ENCODE measurements at places on chromosomes 7 and 10. TPM values are rescaled to one million over a fixed set of nuclear protein-coding genes. Genes with fewer than 3 reads are reported as not detected.

Gene IL15RA
- total RNA-seq, result 47.7 TPM

- no peak for DNase-seq
Observed at GRCh38 chr7:128827248-128827958, 2.8 kb upstream of the FLNC start.

Gene OPN1SW
- not detected for total RNA-seq

GRCh38 chr7:130361681-130362080 lies 17.1 kb downstream of the CPA5 start:
- no peak for DNase-seq

DNA sequence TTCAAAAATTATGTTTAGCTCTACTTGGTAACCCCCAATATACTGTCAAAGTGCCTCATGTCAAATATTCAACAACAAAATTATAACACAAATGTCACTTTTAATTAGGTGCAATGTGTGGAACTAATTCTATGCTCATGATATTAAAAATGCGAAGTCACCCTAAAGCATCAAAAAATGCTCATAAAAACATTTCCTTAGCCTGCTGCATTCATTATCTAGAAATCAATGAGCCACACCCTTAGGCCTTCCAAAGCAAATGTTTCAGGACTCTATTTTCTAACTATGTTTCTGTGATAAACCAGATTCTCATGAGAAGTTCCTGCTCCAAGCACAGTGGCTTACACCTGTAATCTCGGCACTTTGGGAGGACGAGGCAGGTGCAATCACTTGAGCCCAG lies 75.0 kb upstream of the ANK3 start:
- DNase-seq, result no peak

DNA sequence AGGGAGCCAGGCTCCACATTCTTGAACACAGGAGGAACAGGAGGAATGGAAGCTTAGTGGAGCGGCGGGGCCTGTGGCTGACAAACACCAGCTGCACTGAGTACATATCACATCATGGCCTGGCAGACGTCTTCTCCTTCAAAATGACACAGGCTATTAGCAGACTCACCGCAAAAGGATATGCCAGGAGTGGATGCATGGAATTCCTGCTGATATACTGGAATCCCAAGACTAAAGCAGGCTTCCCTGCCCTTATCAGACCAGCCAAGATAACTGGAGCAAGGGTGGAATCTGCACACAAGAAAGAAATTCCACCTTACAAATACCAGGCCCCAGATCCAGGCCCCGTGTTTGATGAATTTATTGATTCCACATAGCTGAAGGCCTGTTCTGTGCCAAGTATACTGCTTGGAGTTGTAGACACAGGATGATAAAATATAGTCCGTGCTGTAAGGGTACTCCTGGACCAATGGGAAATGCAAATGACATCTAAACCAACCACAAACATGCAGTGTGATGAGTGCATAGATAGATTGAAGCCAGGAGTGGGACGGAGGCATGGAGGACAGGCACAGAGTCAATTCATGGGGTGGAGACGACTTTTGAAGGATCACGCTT lies 480.5 kb upstream of the ZMIZ1 start:
- no peak for DNase-seq

DNA sequence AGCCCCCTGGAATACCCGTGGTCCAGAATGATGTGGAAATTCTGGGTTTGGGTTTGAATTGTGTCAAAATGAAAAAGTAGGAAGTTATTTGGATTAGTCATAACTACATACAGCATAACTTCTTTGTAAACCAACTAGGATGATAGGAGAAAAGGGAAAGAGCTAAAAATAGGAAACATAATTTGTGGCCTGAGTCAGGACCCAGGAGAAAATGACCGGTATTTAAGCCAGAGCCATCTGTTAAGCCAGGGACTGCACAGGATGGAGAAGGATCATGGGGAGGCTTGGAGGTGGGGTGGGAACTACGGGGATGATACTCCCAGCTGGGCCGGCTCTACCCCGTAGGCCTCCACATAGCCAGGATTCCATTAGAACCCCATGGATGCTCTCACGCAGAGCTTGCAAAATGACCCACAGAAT lies 98.6 kb downstream of the MYOF start:
- no peak for DNase-seq

Gene FOXI2
- not detected for total RNA-seq

Gene NKX2-3
- not detected for total RNA-seq

- DNase-seq, result no peak
Observed at GRCh38 chr10:105656856-105657255, 1015.8 kb downstream of the SORCS3 start.

GRCh38 chr7:18894155-18894554 lies 223.3 kb downstream of the TWIST1 start:
- no peak for DNase-seq

Gene CALHM3
- not detected for total RNA-seq

Gene RADIL
- total RNA-seq, result 3.4 TPM

Gene LBX1
- not detected for total RNA-seq

DNA sequence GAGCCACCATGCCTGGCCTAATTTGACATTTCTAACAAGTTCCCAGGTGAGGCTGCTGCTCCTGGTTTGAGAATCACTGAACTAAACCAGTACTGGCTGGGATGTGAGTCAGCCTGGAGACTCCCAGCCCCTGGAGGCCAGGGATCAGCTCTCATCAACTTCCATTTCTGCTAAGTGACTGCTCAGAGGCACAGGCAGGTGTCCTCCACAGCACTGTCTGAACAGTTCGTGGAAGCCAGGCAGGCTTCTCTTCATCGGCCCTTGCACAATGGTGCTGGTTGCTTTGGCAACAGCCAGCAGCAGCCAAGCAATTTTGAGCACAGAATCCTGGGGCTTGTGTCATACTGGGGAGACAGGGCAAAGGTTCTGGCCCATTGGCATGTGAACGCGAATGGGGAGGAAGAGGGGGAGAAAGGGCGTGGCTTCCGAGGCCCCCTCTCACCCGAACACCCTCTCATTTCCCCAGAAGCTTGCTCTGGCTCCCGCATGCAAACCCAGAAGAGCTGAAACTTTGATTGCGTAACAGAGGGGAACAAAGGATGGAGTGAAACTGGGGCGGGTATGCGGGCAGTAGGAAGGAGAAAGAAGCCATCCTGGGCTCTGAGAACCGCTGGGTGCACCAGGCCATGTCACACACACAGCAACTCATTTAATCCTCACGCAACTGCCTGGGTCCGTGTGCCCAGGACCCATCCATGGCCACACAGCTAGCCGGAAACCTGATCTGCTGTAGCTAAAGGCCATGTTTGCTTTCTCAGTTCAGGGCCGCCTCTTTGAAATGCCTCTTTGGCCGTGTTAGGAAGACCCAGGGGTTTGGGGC lies 9.0 kb upstream of the POR start:
- DNase-seq, result no peak

- DNase-seq, result no peak
Observed at GRCh38 chr10:4543938-4544533, 282.0 kb upstream of the AKR1E2 start.

GRCh38 chr10:80280071-80280800 lies 9.2 kb downstream of the MAT1A start:
- no peak for DNase-seq

DNA sequence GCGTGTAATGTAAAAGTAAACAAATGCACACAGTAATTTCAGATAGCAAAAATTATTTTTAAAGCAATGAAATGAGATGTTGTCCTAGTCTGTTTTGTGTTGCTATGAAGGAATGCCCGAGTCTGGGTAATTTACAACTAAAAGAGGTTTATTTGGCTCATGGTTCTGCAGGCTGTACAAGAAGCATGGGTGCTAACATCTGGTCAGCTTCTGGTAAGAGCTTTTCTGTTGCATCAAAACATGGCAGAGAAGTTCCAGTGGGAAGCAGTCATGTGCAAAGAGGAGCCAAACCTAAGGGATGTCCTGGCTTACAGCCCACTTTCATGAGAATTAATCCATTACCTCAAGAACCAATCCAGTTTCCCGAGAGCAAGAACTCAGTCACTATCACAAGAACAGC lies 62.9 kb upstream of the MNX1 start:
- DNase-seq, result no peak

DNA sequence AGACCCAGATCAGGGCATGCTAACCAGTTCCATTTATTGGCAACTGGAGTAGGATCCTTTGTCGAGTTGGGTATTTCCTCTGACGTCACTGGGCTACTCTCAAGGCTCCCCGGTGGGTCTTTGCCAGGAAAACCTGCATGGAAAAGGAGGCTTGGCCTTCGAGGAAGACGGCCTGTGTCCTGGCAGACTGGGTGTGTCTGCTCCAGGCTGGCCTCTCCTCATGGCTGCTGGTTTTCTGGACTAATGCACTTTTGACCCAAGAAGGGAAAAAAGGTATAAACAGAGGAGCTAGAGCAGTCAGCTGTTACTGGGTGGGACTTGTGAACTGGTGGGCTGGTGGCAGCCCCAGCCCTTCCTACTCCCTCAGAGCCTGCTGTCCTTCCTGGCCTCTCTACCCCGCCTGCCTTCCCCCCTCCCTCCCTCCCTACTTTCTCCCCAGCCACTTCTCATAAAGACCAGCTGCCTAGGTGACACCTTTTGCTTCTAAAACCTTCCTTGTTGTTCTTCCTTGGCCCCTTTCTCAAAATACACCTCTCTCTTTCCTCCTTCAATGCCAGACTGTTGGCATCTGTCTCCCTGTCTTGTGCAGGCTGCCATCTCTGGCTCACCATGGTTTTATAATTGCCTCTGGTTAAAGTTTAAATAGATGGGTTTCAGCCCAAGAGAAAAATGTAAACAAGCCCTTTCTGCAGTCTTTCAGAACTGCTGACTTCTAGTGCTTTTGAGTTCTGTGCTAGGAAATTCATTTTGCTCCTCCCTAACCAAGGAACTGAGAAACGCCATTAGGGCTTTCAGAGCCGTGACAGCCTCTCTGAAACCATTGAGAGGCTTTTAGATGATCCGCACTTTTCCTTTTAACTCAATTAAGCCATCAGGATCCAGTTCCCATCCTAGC lies 101.8 kb upstream of the MKLN1 start:
- no peak for DNase-seq

Gene OR2A1
- total RNA-seq, result not detected

DNA sequence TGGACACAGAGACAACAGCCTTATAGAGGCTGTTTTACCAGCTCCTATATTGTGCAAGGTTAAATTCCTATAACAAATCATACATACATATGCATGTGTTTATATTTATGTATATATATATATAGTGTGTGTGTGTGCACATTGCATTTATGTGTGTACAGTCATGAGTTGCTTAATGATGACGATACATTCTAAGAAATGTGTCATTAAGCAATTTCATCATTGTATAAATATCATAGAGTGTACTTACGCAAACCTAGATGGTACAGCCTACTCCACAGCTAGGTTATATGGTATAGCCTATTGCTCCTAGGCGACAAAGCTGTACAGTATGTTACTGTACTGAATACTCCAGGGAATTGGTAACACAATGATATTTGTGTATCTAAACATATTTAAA lies 30.1 kb upstream of the TNKS2 start:
- DNase-seq, result no peak

DNA sequence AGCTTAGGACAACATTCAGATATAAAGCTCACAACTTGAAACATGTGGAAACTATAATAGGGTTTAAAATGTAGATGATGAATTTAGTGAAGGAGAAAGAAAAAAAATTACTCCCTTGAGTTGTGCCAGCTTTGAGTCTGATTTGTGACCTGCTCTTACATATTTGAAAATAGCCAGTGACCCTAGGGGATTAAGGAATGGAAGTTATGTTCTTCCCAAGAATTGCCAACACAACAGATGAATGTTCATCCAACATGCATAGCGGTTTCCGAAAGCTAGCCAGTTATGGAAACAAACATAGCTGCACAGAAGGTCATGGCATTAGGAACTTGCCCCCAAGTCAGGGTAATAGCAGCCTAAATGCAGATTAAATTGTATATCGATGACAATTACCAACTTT lies 10.8 kb downstream of the TMEM196 start:
- DNase-seq, result no peak

DNA sequence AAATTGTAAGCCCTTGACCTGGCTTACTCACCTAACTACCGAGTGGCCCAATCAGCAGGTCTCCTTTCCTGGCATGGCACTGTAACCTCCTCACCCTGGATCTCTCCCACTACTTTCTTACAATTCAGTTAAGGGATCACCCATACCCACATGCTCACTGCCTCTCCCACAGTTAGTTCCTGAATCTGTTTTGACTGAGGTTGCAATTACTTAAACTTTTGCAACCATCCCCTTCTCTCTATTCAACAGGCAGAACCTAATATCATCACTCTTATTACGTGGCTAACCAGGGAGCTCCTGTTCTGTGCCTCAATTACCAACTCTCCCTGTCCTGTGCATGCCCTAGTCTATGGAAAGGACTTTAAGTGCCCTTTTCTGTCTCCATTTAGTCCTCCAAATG lies 84.2 kb upstream of the IKZF1 start:
- DNase-seq, result no peak

DNA sequence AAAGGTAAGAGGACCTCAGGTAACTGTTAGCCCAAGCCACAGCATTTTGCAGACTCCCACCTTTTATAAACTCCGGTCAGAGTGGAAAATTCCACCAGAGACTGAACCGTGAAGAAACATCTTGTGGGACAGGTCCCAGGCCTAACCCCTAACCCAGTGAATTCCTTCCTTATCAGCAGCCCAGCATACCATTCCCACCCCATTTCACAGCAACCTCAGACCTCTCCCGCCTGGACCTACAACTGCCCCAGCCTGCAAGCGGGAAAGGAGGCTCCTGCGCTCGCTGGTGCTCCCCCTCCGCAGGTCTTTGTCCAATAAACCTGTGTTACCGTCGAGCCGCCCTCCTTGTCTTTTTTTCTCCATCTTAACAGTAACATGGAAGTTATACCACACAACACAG lies 736.6 kb downstream of the MAGI2 start:
- DNase-seq, result no peak

Gene DYNC1I1
- 2.2 TPM for total RNA-seq

Data from glomerular endothelial cell (primary cell).